ENCODE measurements at places on chromosomes 12 and 14. TPM values are rescaled to one million over a fixed set of nuclear protein-coding genes. Genes with fewer than 3 reads are reported as not detected.

GRCh38 chr14:100466111-100466856, 120.9 kb downstream of the BEGAIN start:
- peaks cover 4% of the 10 kb centered on the region for H3K4me1 ChIP-seq
- no peaks in the 10 kb centered on the region for H3K27me3 ChIP-seq
- H3K27ac ChIP-seq = no peak overlapping the region
- no peak for DNase-seq
- H3K4me3 ChIP-seq = no peak overlapping the region
- H3K36me3 ChIP-seq = no peaks in the 10 kb centered on the region

GRCh38 chr12:67647799-67648520, 585 bp upstream of the DYRK2 start:
- no peaks in the 10 kb centered on the region for H3K36me3 ChIP-seq
- no peaks in the 10 kb centered on the region for H3K27me3 ChIP-seq
- H3K27ac ChIP-seq = peak overlapping the region; percentile 95
- H3K4me1 ChIP-seq = peaks cover 32% of the 10 kb centered on the region

GRCh38 chr12:49824895-49825294, 3.3 kb downstream of the NCKAP5L start:
- H3K27ac ChIP-seq = peak overlapping the region; percentile 80
- H3K27me3 ChIP-seq = no peaks in the 10 kb centered on the region
- no peaks in the 10 kb centered on the region for H3K36me3 ChIP-seq
- peaks cover 61% of the 10 kb centered on the region for H3K4me1 ChIP-seq
- DNase-seq = peak; percentile 51
- no peak overlapping the region for H3K4me3 ChIP-seq

DNA sequence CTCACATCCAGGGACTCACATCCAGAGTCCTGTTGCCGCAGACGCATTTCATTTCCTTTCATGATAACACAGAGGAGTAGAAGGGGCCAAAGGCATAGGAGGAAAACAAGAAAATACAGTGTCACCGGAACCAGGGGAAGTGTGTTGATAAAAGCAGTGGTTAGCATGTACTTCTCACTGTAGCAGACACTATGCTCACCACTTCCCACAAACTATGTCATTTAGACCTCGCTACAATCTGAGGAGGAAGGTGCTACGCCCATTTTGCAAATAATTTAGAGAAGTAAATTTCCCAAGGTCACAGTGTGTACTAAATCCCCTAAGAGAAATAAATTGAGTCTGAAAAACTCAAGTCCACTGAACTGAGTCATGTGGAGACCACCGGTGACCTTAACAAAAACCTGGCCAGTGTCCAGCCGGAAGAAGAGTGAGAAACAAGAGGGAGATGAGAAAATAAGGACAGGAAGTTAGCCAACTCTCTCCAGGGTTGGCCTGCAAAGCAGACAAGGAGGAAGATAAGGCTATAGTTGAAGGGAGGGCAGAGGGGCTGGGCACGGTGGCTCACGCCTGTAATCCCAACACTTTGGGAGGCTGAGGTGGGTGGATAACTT, 25.8 kb upstream of the TMCC3 start:
- peak; percentile 44 for DNase-seq
- H3K27me3 ChIP-seq = no peaks in the 10 kb centered on the region
- no peaks in the 10 kb centered on the region for H3K4me1 ChIP-seq
- no peak overlapping the region for H3K4me3 ChIP-seq
- H3K27ac ChIP-seq = no peak overlapping the region
- no peaks in the 10 kb centered on the region for H3K36me3 ChIP-seq

DNA sequence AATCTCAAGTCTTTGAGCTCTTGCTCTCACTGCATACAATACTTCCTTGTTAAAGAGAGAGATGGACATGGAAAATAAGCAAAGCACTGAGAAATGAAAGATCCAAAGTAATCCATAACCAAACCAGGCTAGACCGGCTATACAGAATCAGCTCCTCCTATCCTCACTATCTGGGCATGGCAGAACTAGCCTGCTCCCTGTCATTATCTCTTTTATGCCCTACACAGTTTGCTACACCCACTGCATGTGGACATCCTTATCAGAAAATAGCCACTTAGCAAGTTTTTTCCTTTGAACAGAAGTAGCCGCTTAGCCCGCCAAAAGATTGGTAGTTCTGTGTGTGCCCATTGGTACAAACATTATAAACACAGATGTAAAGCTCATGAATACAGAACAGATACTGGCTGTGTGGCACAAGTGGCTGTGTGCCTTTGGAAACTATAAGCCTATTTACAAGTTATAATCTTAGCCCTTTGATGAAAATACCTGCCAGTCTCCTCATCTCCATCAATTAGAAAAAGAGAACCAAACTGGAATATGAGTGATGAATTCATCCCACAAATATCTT, 34.7 kb downstream of the SPTB start:
- no peak for DNase-seq
- no peak overlapping the region for H3K4me3 ChIP-seq
- H3K36me3 ChIP-seq = no peaks in the 10 kb centered on the region
- H3K27ac ChIP-seq = no peak overlapping the region
- H3K4me1 ChIP-seq = no peaks in the 10 kb centered on the region

Gene LHX5
- not detected for total RNA-seq

GRCh38 chr14:85224241-85224640, 305.7 kb upstream of the FLRT2 start:
- no peak overlapping the region for H3K4me3 ChIP-seq
- H3K27ac ChIP-seq = no peak overlapping the region
- H3K4me1 ChIP-seq = no peaks in the 10 kb centered on the region
- DNase-seq = no peak

DNA sequence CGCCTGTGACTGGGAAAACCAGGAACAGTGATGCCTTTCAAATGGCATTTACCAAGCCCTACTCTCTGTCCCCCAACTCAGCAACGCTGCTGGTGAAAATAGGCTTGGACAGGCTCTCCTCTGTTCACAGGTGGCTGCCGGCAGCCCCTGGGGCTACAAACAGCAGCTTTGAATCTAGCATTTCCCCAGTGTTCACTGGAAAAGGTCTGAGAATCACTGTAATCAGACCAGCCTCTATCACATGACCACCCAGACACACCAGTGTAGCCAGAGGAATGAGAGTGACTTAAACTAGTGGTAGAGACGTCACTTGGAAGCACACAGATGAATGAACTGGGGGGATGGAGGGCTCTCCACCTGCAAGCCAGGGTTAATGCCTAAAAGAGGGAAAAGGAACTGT, 151.8 kb downstream of the FOXN3 start:
- H3K4me3 ChIP-seq = no peak overlapping the region
- no peak overlapping the region for H3K27ac ChIP-seq
- no peak for DNase-seq
- no peaks in the 10 kb centered on the region for H3K36me3 ChIP-seq

Gene TMEM233
- total RNA-seq = not detected
